ENCODE measurements at places on chromosomes 13 and 19. TPM values are rescaled to one million over a fixed set of nuclear protein-coding genes. Genes with fewer than 3 reads are reported as not detected.

GRCh38 chr13:36548129-36548528 is 115.8 kb downstream of the CCNA1 start:
- DNase-seq, result no peak

Gene C19orf85
- total RNA-seq, result not detected

DNA sequence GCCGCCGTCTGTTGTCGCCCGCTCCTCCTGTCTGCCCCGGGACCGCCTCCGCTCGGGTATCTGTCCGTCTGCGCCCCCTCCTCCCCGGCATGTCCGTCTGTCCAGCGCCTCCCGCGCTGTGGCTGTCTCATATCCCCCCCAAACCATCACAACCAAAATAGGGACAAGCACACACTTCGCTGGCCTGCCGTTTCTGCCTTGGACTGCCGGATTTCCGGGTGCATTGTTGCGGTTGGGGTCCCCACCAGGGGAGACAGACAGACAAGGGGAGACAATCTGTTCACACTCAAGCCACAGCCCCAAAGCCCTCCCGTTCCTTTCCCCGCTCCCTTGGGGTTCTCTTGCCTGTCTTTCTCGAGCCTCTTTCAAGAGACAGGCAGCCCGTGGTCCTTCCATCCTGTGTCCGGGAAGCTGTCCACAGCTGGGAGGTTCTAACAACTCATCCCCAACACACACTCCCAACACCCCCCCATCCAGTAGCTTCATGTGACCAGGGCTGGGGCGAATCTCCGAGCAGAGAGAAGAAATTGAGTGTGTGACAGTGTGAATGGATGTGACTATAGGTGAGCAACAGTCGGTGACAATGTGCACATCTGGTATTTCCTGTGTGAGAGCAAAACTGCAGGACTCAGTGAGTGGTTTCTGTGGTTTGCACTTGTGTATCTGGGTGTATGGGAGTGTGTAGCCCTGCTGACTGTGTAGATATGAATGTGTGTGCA is 16.5 kb upstream of the FOSB start:
- no peak for DNase-seq

- DNase-seq, result no peak
These were observed 4.0 kb upstream of the GRIN3B start for GRCh38 chr19:996051-996838.

GRCh38 chr19:709196-709964 is 645 bp downstream of the PALM start:
- DNase-seq, result no peak

Gene C19orf81
- not detected for total RNA-seq

DNA sequence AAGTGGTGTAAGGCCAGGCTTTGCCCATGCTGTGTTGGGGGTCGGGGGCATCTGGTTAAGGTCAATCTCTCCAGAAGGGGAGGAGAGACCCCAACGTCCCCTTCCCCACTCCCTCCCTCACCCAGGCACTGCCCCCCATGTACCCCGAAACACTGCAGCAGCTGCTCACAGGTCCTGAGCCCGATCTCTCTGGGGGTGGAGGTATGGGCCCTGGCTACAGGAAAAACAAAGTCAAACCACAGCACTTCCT is 10.2 kb downstream of the CAPN12 start:
- no peak for DNase-seq

Gene CYP4F3
- total RNA-seq, result not detected

- DNase-seq, result no peak
These were observed 95.7 kb upstream of the TSHZ3 start for GRCh38 chr19:31444931-31445330.

- no peak for DNase-seq
These were observed 59.3 kb upstream of the URI1 start for GRCh38 chr19:29882719-29883105.

- no peak for DNase-seq
These were observed 15.8 kb downstream of the ZNF574 start for GRCh38 chr19:42091742-42092141.

- no peak for DNase-seq
These were observed 909 bp downstream of the RFXANK start for GRCh38 chr19:19192910-19193423.

DNA sequence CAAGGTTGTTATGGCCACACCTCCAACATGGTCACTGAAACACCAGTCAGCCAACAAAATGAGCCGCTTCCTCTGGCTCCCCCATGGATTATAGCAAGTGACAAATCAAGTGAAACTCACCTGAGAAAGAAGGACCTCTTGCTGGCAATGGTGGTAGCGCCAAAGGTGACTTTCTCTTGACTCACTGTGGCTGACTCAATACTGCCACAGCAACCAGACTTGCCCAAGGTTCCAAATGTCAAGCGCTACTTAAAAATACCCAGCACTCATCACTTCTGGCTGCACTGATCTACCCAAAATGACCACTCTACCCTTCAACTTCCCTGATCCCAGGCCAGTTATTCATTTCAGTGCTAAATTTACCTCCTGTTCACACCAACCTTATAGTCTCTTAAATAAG is 495.5 kb downstream of the FOXO1 start:
- no peak for DNase-seq

Gene MEDAG
- total RNA-seq, result 2.0 TPM

Gene CD22
- total RNA-seq, result not detected

DNA sequence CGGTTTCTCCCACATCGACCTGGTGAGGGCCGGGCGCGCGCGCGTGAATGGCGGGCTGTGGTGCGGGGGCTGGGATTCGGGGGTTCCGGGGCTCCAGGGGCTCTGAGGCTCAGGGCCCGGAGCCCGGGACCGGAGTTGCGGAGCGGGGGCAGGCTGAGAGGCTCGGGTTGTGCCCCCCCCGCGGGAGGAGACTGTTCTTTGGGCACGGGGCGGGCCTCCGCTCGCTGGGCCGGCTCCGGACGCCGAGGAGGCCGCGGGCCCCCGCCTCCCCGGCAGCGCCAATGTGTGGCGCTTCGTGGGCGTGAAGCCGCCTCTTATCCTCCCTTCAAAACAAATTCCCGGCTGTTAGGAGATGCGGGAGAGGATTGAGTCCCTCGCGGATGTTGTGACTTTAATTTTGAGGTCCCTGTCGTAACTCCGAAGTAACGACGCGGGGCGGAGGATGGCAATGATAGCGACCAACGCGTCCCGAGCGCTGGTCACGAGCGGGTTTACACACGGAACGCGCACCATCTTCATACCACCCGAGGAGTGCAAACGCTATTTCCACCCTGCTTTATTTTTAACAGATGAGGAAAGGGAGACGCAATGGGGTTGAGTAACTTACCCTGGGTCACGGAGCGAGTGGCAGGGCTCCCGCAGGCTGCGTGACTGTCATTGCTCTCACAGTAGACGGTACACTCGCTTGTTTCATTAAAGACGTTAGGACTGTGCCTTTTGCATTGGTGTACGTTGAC is 536 bp downstream of the UBA2 start:
- no peak for DNase-seq

DNA sequence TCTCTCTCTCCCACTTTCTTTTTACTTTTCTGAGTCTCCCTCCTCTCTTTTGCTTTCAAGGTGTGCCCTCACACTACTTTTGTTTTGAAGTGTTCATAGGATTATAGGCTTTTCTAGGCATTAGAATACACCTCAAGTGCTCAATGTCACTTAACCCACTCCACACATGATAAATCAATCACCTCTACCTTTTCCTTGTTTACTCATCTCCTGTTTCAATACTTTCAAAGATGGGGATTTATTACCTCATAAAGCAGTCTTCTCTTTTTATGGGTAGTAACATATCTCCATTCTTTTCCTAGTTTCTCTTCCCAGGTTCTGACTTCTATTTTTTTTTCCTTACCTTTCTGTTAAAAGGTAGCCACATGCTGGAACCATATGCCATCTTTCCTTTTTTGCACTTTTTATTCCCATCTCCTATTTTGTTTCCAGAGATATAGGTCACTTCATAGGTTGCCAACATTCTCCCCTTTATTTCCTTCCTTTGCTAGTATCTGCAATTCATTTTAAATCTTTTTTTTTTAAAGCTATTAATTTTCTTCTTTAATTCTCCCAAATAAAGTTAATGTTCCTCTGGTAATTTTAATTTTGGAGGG is 137.6 kb upstream of the SLC10A2 start:
- no peak for DNase-seq

Gene LRRC4B
- total RNA-seq, result 0.11 TPM

- no peak for DNase-seq
These were observed 2.6 kb downstream of the MBNL2 start for GRCh38 chr13:97224544-97225300.

DNA sequence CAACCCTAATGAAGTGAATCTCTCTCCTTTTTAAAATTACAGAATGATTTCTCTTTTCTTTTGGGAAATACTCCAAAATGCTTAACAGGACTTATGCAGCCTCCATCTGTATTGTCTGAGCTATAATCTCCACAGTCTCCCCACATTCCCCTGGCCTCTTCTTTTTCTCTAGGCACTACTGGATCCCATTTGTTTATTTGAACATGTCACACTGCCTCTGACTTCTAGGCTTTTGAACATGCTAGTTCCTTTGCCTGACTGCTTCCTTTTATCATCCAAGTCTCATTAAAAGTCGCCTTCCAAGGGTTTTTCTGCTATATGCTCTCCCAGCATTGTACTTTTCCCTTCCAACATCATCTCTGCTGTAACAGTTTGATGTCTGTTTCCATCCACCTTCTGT is 548.7 kb downstream of the PCDH9 start:
- DNase-seq, result no peak

GRCh38 chr13:70249332-70250064 is 141.2 kb upstream of the KLHL1 start:
- DNase-seq, result no peak

GRCh38 chr19:34017601-34018000 is 154.7 kb upstream of the LSM14A start:
- no peak for DNase-seq

DNA sequence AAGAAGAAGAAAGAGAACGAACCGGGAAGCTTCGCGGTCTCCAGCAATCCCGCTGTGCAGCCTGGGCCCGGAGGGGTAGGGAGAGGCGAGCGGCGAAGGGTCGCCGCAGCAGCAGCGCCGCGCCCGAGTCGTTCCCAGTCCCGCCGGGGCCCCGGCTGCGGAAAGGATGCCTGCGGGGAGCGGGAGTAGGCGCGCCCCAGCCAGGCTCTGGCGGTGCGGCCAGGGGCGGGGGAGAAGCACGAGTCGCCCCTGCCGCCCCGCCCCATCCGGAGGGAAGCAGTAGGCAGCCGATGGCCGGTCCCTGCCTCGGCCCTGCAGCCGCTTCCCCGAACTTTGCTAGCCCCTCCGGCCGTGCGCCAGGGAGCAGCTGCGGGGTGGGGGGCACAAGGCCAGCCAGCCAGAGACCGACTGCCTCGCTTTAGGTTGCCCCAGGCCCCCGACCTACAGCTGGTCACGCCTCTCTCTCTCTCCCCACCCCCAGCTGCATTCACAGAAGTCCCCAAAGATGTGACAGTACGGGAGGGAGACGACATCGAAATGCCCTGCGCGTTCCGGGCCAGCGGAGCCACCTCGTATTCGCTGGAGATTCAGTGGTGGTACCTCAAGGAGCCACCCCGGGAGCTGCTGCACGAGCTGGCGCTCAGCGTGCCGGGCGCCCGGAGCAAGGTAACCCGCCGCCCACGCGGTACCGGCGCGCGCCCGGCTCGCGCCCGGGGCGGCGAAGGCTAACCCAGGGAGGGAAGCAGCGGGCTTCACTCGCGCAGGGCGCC is 1.1 kb downstream of the VSTM2B start:
- no peak for DNase-seq

DNA sequence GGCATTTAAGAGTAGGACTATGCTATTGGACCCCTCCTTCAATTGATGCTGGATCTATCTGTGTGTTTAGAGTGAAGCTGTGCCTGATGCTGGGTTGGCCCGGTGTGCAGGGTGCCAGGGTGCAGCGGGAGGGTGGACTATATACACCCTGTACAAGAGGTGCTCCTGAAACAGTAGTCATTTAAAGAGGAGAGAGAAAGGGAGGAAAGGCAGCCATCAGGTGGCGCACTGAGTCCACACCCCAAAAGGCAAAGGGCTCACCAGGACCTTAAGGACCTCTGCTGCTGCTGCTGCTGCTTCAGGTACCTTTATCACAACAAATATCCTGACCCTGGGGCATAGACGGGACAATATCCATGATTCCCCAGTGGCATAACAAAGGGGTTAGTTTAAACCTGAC is 39.4 kb downstream of the ZNF136 start:
- DNase-seq, result no peak

DNA sequence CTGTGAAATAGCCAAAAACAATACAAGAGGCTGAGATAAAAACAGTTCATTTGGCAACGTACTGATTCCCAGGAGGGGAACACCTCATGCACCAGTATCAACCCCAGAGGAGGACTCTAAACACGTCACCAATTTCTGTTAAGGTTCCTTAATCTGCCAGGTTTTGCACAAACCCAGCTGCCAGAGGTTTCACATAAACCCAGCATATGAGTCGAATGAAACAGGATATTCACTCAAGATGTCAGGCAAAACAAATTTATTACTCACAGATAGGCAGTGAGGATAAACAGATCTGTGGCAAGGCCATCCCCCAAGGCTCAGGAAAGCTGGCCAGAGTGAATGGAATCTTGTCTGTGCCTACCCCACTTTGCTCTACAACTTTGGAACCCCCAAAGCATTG is 210.9 kb downstream of the GPC5 start:
- no peak for DNase-seq

Gene ZNF441
- total RNA-seq, result 6.6 TPM

DNA sequence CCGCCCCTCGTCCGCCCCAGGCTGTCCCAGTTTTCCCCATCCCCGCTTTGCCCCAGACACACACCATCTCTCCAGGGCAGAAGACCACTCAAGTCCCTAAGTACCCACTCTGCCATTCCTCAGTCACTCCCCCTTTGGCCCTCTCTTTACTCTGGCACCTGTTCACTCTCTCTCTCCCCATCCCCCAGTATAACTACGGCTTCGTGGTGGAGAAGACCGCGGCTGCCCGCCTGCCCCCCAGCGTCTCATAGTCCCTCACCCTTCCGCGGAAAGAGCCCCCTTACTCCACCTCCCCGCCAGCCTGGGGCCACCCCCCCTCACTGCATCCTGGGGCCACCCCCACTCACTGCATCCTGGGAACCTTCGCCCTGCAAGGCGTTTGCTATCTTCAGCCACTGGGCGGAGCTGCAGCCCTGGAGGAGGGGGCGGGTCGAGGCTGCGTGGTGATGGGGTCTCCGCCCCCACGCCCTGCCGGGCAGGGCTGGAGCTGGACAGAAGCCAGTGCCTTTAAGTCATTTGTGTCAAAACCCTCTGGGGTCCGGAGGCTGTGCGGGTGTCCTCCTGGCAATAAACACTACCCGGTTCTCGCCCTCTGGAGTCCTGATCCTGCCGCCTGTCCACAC is 5.0 kb downstream of the MVB12A start:
- no peak for DNase-seq

- DNase-seq, result no peak
These were observed 9.2 kb upstream of the GPC5 start for GRCh38 chr13:91389186-91389585.

DNA sequence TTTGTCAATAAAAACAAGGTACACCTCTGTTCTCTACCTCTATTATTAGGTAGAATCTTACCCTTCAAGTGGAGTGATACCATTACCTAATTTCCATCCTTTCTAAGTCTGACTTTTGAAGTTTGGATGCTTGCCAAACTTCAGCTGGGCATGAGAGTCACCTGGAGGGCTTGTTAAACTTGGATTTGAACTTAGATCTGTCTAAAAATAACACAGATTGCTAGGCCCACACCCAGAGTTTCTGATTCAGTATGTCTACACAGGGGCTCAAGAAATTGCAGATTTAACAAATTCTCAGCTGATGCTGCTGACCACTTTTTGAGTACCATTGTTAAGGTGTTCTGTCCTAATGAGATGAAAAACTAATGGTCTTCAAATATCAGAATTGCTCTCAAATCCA is 512.2 kb downstream of the LMO7 start:
- no peak for DNase-seq
